Lower lobe of right lung (tissue), 2 donors: ENCODE measurements at places on chromosomes 6 and 20. TPM values are rescaled to one million over a fixed set of nuclear protein-coding genes. Genes with fewer than 3 reads are reported as not detected.

The CHRNA4 gene
- not detected for total RNA-seq

The NRN1 gene
- total RNA-seq = 15.0 TPM

The JPH2 gene
- total RNA-seq = 4.6 TPM

The SPINT4 gene
- total RNA-seq = not detected

The JAG1 gene
- total RNA-seq = 60.1 TPM

The OR2B6 gene
- total RNA-seq = not detected

DNA sequence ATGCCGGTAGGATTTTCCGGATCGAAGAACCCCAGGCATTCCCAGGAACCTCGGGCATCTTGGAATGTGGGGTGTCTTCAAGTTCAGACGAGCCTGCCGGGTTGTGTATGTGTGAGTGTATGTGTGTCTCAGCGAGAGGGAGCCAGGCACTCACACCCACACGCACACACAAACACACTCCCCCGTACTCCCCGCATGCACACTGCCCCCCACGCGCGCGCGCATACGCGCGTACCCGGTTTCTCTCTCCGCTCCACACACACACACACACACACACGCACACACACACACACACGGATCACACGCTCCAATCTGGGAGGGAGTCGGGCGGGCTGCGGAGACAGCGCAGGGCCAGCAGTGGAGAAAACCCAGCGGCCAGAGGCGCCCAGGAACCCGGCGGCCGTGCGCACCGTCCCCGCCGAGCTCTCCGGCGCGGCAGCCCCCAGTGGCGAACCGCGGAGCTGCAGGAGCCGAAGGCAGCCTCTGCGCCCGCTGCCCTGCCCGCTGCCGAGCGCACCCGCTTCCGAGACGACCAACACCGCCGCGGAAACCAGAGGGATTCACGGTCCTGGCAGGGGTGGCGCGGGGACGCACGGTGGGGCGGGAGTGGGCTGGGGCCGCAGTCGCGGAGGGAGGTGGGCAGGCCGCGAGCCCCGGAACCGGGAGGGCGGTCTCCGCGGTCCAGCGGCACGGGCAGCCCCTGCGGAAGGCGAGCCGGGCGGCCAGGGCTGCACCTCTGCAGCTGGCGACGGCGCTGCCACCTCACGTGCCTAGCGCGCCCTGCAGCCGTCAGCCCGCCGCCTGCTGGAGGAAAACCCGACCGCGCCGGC lies at the start of gene LRFN2:
LRFN2 (minus strand) TSS at position 125 of the 830 bp plus-strand sequence.
- H3K36me3 ChIP-seq = no peaks in the 10 kb centered on the region
- no peak within 1 kb of the TSS for H3K27ac ChIP-seq

- no peak overlapping the region for H3K27ac ChIP-seq
- no peak overlapping the region for H3K4me3 ChIP-seq
- no peaks in the 10 kb centered on the region for H3K36me3 ChIP-seq
- no peaks in the 10 kb centered on the region for H3K27me3 ChIP-seq
- DNase-seq = no peak
Measured at GRCh38 chr20:40960521-40960956, 68.1 kb upstream of the TOP1 start.

GRCh38 chr6:7777074-7777473 lies 51.2 kb downstream of the BMP6 start:
- H3K4me3 ChIP-seq = no peak overlapping the region
- H3K36me3 ChIP-seq = no peaks in the 10 kb centered on the region
- no peaks in the 10 kb centered on the region for H3K4me1 ChIP-seq
- no peak for DNase-seq

- no peaks in the 10 kb centered on the region for H3K27me3 ChIP-seq
- H3K4me1 ChIP-seq = no peaks in the 10 kb centered on the region
- H3K27ac ChIP-seq = no peak overlapping the region
- DNase-seq = no peak
- H3K36me3 ChIP-seq = no peaks in the 10 kb centered on the region
Measured at GRCh38 chr6:103617642-103618041, 1242.1 kb downstream of the HACE1 start.

GRCh38 chr20:49447946-49448809 lies 34.3 kb downstream of the KCNB1 start:
- no peak for DNase-seq
- H3K27me3 ChIP-seq = no peaks in the 10 kb centered on the region
- no peaks in the 10 kb centered on the region for H3K36me3 ChIP-seq
- peaks cover 18% of the 10 kb centered on the region for H3K4me1 ChIP-seq
- H3K4me3 ChIP-seq = no peak overlapping the region
- no peak overlapping the region for H3K27ac ChIP-seq

- peaks cover 3% of the 10 kb centered on the region for H3K27me3 ChIP-seq
- H3K36me3 ChIP-seq = no peaks in the 10 kb centered on the region
- H3K4me1 ChIP-seq = no peaks in the 10 kb centered on the region
- H3K4me3 ChIP-seq = no peak overlapping the region
Measured at GRCh38 chr20:59117526-59117925, 46.1 kb upstream of the ZNF831 start.

DNA sequence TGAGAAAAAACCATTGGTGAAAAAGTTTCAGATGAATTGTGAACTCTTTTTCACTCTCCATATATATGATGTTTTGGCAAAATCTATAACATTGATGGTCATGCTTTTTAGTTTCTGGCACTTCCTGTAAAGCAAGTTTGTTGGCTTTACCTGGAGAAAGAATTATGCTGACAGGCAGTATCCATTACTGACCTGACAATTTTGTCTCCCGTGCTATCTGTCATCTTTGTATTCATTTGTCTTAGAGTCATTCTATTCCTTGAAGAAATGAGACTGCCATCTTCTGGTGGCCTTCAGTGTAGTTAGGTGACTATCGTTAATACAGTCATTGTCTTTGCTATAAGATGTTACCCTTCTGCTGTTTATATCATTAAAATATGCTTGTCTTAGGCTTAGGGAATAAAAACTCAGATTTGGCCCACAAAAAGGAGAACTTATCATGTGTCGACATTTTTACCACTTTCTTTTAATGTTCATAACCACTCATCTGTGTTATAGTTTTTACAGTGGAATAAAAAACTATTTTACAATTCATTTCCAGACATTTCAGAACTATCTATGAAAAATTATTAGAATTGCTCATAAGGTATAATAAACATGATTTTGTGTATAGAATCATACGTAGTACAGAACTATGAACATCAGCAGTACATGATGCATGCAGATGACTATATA lies 707.0 kb downstream of the EPM2A start:
- no peak for DNase-seq
- no peaks in the 10 kb centered on the region for H3K36me3 ChIP-seq
- H3K27me3 ChIP-seq = no peaks in the 10 kb centered on the region

GRCh38 chr20:43996240-43996930 lies 81.7 kb downstream of the TOX2 start:
- H3K36me3 ChIP-seq = no peaks in the 10 kb centered on the region
- H3K4me3 ChIP-seq = no peak overlapping the region
- no peak overlapping the region for H3K27ac ChIP-seq
- no peak for DNase-seq

- no peak overlapping the region for H3K4me3 ChIP-seq
- no peaks in the 10 kb centered on the region for H3K27me3 ChIP-seq
- no peaks in the 10 kb centered on the region for H3K4me1 ChIP-seq
- no peaks in the 10 kb centered on the region for H3K36me3 ChIP-seq
Measured at GRCh38 chr20:14877301-14878028, 540.1 kb upstream of the FLRT3 start.

GRCh38 chr6:54072635-54073313 lies 38.5 kb upstream of the MLIP start:
- H3K36me3 ChIP-seq = no peaks in the 10 kb centered on the region
- no peaks in the 10 kb centered on the region for H3K4me1 ChIP-seq
- H3K27ac ChIP-seq = no peak overlapping the region
- H3K4me3 ChIP-seq = no peak overlapping the region

GRCh38 chr20:31806564-31807355 lies 12.4 kb upstream of the MYLK2 start:
- peaks cover 9% of the 10 kb centered on the region for H3K4me1 ChIP-seq
- no peak for DNase-seq
- H3K27ac ChIP-seq = no peak overlapping the region
- no peaks in the 10 kb centered on the region for H3K36me3 ChIP-seq
- H3K27me3 ChIP-seq = no peaks in the 10 kb centered on the region

GRCh38 chr20:58174708-58175280 lies 53.7 kb downstream of the ANKRD60 start:
- H3K4me1 ChIP-seq = peaks cover 16% of the 10 kb centered on the region
- peak overlapping the region; percentile 74 for H3K27ac ChIP-seq
- DNase-seq = peak; percentile 24
- peaks cover 16% of the 10 kb centered on the region for H3K27me3 ChIP-seq

DNA sequence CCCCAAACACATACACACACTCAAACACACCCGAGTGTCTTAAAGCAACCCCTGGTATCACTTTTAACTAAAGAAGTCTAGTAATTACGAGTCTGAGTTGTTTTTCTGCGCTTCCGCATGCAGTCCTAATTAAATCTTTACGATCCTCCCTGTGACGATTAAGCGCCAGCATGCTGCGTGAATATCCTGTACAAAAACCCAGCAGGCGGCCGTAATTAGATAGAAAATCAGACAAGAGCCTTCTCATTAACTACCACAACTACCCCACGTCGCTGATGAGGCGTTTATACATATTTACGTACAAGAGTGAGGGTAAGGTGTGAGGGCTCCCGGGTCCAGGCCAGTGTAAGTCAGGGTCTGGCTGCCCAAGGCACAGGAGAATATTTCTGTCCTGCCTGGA lies 8.1 kb downstream of the TFAP2B start:
- H3K4me3 ChIP-seq = no peak overlapping the region
- peaks cover 88% of the 10 kb centered on the region for H3K27me3 ChIP-seq
- no peaks in the 10 kb centered on the region for H3K36me3 ChIP-seq
- DNase-seq = no peak
- no peaks in the 10 kb centered on the region for H3K4me1 ChIP-seq
